NCI-H1436 treated with DMSO at 0.1 percent for 48 hours (cell line): ENCODE measurements at places on chromosomes 12 and 14.

- no peak for DNase-seq
Measured at GRCh38 chr12:4579305-4580102, 17.5 kb downstream of the DYRK4 start.

DNA sequence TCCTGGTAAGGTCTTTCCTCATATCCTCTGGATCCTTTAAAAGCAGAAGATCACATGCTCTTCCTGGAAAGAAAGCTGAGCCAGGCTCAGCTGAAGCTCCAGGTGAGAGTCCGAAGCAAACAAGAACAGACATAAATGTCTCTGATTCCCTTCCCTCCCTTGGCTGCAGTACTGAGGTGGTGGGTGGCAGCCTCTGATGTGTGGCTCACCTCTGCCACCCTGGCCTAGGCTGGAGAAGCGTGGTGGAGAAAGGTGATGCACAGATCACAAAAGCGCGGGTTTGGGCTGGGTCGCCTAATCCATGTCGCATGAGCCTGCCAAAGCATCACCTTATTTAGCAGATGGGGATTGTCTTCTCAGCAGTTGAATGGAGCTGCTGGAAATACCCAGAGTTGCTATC, 2.8 kb upstream of the KRT76 start:
- no peak for DNase-seq

GRCh38 chr12:118900993-118901392, 80.3 kb upstream of the SRRM4 start:
- DNase-seq: no peak

- no peak for DNase-seq
Measured at GRCh38 chr14:105793836-105794235, 267.5 kb downstream of the TMEM121 start.

- DNase-seq: no peak
Measured at GRCh38 chr12:85679296-85679695, 156.9 kb downstream of the RASSF9 start.
